ENCODE measurements at places on chromosomes 2 and 18.

GRCh38 chr2:82986899-82987298, 1472.2 kb downstream of the SUCLG1 start:
- DNase-seq: no peak

GRCh38 chr2:190678444-190679162, 29.7 kb downstream of the NAB1 start:
- no peak for DNase-seq

- no peak for DNase-seq
Observed at GRCh38 chr2:224957540-224958461, 84.5 kb downstream of the DOCK10 start.

- DNase-seq: no peak
Observed at GRCh38 chr2:26650713-26651469, 9.7 kb upstream of the CIB4 start.

DNA sequence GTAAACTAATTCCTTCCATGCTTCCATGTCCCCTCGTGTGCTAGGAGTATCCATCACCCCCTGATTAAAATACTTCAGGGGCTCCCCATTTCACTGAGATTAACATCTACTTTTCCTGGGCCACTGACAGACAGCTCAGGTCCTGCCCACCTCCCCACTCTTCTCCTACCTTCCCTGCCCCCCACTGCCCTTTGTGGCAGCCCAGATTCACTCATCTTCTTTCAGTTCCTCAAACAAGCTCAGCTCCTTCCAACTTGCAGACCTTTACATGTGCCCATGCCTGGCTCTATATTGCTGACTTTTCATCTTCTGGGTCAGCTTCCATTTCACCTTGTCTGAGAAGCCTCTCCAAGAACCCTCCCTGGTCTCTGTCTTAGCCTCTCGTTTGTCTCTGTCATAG, 12.0 kb downstream of the RUFY4 start:
- DNase-seq: no peak

- DNase-seq: no peak
Observed at GRCh38 chr18:45456090-45457021, 158.9 kb upstream of the SLC14A2 start.

DNA sequence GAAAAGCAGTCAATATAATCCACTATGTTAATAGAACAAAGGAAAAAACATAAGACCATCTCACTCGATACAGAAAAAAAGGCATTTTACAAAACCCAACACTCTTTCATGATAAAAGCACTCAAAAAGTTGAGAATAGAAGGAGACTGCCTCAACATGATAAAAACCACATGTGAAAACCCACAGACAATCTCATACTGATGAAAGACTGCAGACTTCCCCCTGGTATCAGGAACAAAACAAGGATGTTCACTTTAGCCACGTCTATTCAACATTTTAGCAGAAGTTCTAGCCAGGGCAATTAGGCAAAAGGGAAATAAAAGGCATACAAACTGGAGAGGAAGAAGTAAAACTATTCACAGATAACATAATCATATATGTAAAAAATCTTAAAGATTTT, 285.9 kb downstream of the EIPR1 start:
- DNase-seq: no peak

DNA sequence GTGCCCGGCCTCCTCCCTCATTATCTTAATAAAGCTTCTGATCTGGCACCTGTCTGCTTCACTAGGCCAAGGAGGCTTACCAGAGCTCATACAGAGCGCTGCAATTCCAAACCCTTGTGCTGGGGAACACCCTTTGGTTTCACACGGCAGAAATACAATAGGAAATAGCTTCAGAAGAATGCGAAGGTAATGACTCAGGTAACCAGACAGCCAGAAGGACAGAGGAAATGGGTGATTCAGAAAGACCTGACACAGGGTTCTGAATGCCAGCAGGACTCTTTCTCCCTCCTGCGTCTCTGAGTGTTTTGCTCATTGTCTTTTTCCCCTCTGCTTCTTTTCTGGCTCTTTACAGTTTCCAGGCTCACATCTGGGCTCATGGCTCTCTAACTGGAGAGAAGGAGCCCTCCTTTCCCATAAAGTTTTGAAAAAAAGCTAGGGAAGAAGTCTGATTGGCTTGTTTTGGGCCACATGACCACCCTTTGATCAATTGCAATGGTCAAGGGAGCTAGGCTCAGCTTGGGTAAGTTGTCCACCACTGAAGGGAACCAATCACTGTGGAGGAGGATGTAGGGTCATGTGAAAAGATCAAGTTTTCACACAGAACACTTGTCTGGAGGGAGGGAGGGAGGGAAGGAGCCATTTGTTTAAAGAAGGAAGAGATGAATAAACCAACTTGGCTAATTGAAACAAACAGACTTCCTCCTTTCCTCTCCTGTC, 90.5 kb upstream of the UPP2 start:
- no peak for DNase-seq

All from CD4-positive, alpha-beta T cell treated with Interleukin-4 for 1 hour (primary cell).